ENCODE measurements at places on chromosomes 4 and X. TPM values are rescaled to one million over a fixed set of nuclear protein-coding genes. Genes with fewer than 3 reads are reported as not detected.

ADGRG4 gene
- total RNA-seq: not detected

DNA sequence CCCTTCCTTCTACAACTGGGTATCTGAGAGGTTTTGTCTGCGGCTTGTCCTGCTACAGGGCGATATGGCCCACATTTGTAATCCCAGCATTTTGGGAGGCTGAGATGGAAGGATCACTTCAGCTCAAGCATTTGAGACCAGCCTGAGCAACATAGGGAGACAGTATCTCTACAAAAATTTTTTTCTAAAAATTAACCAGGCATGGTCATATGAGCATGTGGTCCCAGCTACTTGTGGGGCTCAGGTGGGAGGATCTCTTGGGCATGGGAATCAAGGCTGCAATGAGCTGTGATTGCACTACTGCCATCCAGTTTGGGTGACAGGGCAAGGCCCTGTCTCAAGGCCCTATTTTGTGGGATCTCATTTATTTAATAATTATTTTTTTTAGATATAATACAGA is 420.6 kb upstream of the PABPC4L start:
- no peak for DNase-seq

CXCL3 gene
- 1.5 TPM for total RNA-seq

GPM6B gene
- 231 TPM for total RNA-seq

SMIM31 gene
- 0.56 TPM for total RNA-seq

- DNase-seq: no peak
Measured at GRCh38 chr4:43146198-43146597, 253.7 kb downstream of the GRXCR1 start.

DNA sequence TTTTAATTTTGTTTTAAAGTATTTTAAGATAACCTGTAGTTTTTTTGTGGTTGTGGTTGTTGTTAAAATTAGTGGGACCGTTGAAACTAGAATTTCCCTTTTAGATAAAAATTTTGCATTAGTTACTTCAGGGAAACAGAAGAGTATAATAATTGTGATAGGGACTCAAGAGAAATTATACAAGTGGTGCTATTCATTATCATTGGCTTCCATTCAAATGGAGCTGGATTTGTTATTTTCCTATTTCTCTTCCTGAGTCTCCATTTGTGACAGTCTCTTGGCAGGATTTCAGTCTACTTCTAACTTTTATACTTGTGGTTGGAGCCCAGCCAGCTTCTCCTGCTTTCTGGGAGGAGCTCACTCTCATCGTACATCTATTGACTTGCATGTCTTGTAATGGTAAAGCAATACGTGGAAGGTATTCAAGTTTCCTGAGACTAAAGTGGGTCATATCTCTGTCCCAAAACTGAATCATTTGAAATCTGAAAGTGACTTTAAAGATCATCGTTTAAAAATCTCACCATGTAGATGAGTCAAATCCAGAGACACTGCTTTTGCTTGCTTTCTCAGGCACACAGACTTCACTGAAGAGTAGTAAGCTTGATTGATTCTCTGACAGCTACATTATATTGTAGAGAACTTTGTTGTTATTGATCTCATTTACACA is 155.8 kb downstream of the RPA4 start:
- DNase-seq: peak; percentile 58

DNA sequence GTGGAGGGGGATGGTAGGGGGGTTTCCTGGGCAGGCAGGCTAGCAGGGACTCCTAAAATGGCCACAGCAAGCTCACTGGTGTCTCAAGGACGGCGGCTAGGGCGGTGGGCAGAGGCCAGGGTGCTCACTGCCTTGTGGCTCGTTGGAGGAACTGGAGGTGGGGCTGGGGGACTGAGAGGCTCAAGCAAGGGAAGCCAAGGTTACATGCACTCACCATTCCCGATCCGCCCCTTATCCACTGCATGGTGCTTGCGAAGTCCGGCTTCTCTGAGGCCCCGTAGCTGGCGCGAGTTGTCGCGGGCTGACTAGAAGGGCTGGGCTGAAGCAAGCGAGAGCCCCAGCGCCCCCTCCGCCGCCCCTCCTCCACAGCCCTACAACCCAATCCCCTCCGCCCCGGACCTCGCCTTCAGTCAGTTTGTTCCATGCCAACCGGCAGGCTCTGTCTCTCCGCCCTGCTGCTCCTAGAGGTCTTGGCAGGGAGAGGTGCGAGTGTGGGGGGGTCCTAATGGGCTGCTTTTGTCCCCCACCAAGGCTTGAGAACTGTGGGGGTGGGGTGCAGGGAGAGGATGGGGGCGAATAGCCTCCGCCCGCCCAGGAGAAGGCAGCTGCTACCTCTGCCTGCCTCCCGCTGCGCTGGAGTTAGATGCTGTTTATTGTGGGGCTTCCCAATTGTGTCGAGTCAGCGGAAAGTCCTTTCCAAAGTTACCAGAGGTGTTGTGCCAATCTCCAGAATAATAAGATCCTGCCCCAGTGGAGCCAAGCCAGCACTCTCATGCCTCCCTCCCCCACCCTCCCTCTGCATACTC is at the start of gene ARHGEF9:
Gene ARHGEF9, minus strand, starts transcription at position 313 of the 806 bp plus-strand sequence. Its CDS starts 69 bp downstream, at position 244.
- DNase-seq: no peak

F8A1 gene
- 3.5 TPM for total RNA-seq
